ENCODE measurements at places on chromosomes 12 and 14.

GRCh38 chr12:31485571-31485970, 105.4 kb downstream of the DENND5B start:
- DNase-seq: peak; percentile 41

DNA sequence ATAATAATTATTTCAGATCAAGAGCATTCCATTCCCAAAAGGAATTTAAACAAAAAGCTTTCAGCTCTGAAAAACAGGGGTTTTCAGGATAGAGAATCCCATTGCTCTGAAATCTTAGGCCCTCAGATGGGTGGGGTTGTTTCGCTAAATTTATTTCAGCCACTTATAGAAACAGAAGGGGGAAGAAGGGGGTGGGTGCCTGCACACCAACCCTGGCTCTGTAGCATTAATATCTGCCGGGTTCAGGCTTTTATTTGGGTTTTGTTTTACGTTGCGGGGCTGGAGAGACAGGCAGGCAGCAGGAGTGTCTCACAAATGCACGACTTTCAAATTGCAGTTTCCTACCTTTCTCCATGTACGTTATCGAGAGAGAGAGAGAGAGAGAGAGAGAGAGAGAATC, 12.5 kb upstream of the ZFP36L1 start:
- DNase-seq: no peak

DNA sequence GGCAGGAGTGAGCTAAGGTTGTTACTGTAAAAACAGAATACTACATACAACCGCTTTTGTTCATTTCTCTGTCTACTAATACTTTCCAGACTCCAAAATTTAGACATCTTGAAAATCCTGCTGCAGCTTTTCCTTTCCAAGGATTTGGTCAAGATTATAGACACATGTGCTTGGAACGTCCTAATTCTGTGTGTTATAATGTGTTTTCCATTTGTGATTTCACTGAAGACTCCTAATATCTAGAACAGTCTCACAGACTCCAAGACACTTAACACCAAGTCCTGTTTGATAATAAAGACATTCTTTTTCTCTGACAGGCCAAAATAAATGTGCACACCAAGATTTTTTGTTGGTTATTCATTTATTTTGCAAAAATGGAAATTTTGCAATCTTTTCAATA, 41.8 kb upstream of the TMTC2 start:
- no peak for DNase-seq

- DNase-seq: no peak
Measured at GRCh38 chr14:103742499-103743255, 27.1 kb downstream of the ZFYVE21 start.

- DNase-seq: peak; percentile 12
Measured at GRCh38 chr14:60488175-60488574, 2.3 kb upstream of the C14orf39 start.

DNA sequence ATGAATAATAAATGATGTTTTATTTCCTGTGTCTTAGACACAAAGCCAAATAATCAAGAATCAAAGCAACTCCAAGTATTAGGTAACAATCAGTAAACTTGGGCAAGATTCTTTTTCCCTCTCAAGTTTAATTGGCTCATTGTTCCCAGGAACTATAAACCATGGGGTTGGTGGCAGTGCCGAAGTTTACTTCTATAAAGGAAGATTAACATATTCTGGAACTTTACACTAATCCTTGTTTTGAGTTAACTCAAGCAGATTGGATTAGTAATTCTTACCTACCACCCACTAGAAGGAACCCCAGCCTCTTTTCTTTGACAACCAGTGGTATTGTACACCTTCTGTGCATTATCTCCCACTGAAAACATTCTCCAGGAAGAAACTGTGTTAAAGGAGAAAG, 197.1 kb downstream of the EXOC5 start:
- DNase-seq: no peak

GRCh38 chr12:17204289-17205054, 598.5 kb upstream of the LMO3 start:
- DNase-seq: no peak

GRCh38 chr12:68406134-68406576, 74.0 kb upstream of the MDM1 start:
- DNase-seq: peak; percentile 48

GRCh38 chr14:35533357-35534207, at the start of gene INSM2:
Gene INSM2 (plus strand): TSS chr14:35534164. CDS start chr14:35534253, 89 bp downstream.
- DNase-seq: peak; percentile 73

DNA sequence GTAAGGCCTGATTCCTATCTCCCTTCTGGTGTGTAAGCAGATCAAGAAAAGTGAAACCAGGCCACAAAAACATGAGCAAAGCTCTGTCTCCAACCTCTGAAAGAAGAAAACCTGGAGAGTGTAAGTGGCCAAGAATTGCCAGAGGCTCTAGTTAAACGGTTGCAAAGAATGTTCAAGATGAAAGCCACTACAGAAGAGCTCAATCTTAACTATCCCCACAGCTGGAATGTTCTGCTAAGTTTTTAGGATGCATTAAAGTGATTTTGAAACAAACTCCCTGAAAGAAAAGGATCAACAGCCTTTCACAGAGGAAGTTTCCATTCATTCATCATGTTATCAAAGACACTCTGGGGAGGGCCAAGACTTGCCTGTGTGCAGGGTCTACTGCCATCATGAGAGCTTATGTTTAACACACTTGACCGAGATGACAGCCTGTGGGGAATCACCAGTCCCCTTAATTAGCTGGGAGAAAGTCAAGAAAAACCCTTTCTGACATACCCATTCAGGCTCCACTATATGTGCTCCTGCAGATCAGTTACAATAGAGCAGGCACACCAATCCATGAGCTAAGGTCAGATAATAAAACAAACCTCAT, 128.0 kb upstream of the OVCH1 start:
- no peak for DNase-seq

- peak; percentile 8 for DNase-seq
Measured at GRCh38 chr14:64340560-64341196, 46.5 kb upstream of the ESR2 start.

- DNase-seq: peak; percentile 85
Measured at GRCh38 chr12:57213058-57213715, 3.4 kb upstream of the NXPH4 start.

DNA sequence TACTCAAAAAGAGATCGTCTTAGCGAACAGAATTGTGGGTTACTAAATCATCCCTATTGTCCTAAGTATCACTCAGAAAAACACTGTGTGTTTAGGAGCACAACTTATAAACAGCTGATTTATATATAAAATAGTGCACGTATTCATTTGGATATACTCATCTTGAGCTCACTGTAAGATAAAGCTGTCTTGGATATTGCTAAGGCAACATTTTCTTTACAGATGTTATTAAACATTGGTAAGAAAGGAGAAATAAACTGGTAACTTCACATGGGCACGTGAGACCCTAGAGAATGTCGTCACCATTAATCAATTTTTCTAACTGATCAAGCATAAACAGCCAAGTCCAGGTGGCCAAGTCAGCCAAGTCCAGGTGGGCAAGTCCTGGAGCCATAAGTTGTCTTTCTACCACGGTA, 1.7 kb downstream of the PAWR start:
- peak; percentile 28 for DNase-seq

DNA sequence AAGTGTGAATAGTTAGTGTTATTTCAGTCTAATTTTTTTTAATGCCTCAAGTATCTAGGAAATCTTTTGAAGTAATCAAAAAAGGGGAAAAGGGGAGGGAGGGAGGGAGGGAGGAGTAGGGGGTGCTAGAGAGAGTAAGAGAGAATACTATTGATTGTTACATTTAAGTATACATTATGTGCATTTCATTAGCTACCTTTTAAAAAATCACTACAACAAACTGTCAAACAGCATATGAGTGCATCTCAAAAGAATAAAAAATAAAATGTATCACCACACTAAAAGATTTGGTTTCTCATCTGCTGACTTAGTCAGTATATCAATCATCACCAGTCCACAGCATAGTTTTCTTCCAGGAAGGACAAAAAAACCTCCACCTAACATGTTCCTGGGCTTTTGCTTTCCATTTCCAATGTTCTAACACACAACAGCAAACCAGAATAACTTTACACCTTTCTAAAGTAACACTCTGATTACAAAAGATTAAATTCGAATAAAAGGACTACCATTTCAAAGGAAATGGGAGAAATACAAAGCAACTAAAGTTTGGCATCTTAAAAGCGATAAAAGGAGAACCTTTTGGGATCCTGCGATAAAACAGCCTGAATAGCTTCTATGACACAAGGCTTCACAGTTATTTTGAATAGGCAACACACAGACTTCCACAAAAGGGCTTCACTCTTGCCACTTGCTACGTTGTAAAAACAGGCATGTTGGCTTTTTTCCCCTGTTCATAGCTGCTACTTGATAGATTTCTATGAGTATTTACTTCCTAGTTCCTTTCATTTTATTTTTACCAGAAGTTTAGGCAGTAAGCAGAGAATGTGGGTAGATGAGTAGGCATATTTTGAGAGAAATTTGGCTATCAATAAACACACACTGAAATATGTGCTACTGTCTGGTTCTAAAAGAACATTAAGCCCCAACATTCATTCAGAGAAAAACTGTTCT, 160.9 kb downstream of the EPS8 start:
- peak; percentile 36 for DNase-seq

GRCh38 chr14:83347874-83348273, 1814.2 kb upstream of the SEL1L start:
- peak; percentile 2 for DNase-seq

DNA sequence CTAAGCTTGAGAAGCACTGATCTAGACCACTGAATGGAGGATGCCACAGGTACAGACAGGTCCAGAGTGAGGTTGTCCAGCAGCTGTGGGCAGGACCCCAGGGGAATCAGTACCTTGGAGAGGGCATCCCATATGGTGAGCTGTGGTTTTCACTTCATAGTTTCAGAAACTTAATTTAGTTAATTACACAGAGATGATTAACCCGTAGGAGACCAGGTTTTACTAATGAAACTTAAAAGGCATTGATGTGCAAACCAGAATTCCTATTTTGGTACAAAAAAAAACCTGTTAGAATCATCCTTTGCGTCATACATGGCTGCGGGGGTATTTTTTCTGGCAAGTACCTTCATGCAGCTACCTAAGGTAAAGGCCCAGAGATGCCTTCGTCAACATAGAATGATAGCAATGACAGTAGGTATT, 159.3 kb downstream of the DACT1 start:
- peak; percentile 6 for DNase-seq

- DNase-seq: no peak
Measured at GRCh38 chr14:23877111-23877510, 76.5 kb upstream of the DHRS4 start.

- no peak for DNase-seq
Measured at GRCh38 chr14:28012629-28013415, 753.8 kb upstream of the FOXG1 start.

DNA sequence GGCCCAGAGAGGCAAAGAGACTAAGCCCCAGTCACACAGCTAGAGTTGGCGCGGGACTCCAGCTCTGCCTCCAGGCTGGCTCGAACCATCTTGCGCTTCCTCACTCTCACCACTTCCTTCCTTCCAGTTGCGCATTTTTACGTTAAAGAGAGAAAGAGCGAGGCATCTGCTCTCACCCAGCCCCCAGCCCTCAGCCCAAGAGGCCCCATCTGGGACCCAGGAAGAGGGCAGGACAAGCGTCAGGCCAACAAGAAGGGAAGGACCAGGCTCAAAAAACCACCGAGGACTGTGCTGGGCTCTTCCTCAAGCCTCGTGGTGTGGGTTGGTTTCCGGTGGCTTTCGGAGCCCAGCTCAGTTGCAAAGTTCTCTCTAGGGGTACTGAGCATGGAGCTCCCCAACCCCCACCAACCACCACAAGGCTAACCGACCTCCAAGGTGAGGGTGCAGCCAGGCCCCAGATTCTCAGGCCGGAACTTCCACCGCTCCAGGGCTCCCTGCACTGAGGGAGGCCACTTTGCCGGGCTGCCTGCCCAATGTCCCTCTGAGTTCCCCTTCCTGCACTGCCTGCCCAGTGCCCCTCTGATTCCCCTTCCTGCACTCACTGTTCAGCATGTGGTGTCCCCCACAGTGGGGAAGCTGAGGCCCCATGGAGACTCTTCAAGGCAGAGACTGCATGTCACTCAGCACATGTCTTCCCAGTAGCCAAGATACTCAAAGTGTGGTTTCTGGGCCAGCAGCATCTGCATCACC, 35.9 kb downstream of the TESC start:
- DNase-seq: no peak

- no peak for DNase-seq
Measured at GRCh38 chr12:73017981-73018380, 745.8 kb downstream of the TRHDE start.

All from ELR (cell line).